Brain microvascular endothelial cell (primary cell): ENCODE measurements at places on chromosomes 7 and 10.

- DNase-seq, result no peak
These were observed 539.7 kb upstream of the KCND2 start for GRCh38 chr7:119733127-119733879.

DNA sequence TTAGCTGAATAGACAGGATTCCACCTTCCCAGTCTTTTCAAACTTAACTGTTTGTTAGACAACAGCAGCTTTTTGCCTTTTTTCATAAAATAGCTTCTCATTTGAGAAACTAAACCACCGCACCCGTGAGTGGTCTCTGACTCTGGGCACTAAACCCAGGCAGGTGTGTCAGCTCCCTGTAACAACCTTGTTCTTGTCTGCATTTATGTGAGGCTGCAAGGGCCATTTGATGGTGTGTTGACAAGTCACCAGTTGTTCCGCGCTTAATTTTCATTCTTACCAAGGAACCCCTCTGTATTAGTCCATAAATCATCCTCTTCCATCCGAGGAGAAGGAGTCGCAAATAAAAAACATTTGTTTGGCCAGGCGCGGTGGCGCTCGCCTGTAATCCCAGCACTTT, 1.5 kb downstream of the STOX1 start:
- no peak for DNase-seq

DNA sequence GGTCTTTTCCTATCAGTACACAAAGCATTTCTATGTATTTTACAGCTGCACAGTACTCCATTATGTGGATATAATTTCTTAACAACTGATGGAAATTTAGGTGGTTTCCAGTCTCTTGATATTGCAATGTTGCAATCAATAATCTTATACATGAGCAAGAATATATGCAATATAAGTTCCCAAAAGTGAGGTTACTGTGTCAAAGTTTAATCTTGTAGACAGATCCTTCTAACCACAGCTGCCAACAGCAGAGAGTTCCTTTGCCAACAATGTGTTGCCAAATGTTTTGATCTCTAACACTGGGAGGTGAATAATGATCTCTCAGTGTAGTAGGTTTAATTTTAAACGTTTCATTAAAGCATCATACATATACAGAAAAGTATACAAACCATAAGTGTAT, 54.5 kb downstream of the CUL2 start:
- no peak for DNase-seq

- DNase-seq, result no peak
These were observed 34.8 kb downstream of the CHST12 start for GRCh38 chr7:2438186-2438585.

DNA sequence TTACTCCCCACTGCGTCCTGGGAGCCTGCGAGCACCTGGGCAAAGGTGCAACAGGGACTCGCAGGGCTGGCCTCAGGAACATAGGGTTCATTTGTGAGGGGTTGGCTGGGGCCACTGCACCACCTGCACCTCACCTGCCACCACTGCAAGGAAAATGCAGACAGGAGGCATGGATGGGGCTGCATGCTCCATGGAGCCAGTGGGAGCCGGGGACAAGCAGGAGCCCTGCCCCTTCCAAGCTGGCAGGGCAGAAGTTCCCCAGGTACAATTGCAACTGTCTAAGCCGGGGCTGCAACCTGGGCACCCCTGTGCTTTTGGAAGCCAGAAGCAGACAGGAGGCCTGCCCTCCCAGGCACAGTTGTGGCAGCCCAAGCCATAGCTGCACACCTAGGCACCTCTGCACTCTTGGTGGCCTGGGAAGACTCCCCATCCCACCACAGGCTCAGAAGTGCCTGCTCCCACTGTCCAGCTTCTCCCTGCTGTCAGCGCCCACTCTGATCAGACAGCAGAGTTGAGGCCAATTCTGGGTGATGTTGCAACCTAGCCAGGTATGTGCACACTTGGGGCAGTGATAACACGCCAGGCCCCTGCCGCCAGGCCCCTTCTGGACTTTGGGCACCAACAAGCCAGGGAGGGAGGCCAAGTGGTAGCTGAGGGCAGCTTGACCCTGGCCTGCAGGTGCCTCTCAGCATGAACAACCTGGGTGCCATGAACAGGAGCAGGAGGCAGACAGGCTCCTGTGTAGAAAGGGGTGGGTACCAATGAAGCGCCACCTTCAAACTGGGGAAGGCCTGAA, 58.2 kb downstream of the TMEM106B start:
- no peak for DNase-seq
